Gastroesophageal sphincter (tissue), 4 donors: ENCODE measurements at places on chromosomes 13 and 19.

DNA sequence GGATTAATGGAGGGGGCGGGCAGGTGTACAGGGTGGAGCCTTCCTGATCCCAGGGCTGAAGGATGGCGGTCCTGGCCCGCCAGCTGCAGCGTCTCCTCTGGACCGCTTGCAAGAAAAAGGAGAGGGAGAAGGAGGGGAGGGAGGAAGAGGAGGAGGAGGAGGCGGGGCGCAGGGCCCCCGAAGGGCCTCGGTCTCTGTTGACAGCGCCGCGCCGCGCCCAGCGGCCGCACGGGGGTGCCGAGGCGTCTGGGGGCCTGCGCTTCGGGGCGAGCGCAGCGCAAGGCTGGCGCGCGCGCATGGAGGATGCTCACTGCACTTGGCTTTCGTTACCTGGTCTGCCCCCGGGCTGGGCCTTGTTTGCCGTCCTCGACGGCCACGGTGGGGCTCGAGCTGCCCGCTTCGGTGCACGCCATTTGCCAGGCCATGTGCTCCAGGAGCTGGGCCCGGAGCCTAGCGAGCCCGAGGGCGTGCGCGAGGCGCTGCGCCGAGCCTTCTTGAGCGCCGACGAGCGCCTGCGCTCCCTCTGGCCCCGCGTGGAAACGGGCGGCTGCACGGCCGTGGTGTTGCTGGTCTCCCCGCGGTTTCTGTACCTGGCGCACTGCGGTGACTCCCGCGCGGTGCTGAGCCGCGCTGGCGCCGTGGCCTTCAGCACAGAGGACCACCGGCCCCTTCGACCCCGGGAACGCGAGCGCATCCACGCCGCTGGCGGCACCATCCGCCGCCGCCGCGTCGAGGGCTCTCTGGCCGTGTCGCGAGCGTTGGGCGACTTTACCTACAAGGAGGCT, at the start of gene PPM1N:
PPM1N (plus strand) TSS at position 33 of the 785 bp plus-strand sequence; CDS start at position 63, 30 bp downstream.
- no peak for ATAC-seq

- ATAC-seq: no peak
Observed at GRCh38 chr13:50291611-50292010, 276.4 kb downstream of the KCNRG start.

GRCh38 chr19:45331411-45331810, 8.7 kb upstream of the CKM start:
- no peak for ATAC-seq

GRCh38 chr19:16416991-16417390, 54.8 kb downstream of the EPS15L1 start:
- ATAC-seq: no peak

DNA sequence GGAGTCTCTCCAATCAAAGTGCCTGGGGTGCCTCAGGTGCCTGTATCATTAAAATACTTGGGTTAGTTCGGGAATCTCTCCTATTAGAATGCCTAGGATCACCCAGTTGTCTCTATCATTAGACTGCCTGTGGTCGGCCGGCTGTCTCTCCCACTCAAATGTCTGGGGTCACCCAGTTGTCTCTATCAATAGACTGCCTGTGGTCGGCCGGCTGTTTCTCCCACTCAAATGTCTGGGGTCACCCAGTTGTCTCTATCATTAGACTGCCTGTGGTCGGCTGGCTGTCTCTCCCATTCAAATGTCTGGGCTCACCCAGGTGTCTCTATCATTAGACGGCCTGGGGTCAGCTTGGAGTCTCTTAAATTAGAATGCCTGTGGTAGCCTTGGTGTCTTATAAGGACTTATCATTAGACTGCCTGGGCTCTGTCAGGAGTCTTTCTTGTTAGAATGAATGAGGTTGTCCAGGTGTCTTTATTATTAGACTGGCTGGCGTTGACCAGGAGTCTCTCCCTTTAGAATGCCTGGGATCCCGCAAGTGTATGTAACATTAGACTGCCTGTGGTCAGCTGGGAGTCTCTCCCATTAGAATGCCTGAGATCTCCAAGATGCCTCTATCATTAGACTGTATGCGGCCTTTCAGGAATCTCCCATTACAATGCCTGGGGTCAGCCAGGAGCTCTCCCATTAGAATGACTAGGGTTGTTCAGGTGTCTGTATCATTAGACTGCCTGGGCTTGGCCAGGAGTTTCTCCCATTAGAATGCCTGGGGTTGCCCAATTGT, 1555.5 kb downstream of the UQCRFS1 start:
- ATAC-seq: no peak
